ENCODE measurements at places on chromosomes 12 and 14.

- DNase-seq: no peak
Observed at GRCh38 chr14:52422650-52423356, 108.7 kb downstream of the PTGER2 start.

DNA sequence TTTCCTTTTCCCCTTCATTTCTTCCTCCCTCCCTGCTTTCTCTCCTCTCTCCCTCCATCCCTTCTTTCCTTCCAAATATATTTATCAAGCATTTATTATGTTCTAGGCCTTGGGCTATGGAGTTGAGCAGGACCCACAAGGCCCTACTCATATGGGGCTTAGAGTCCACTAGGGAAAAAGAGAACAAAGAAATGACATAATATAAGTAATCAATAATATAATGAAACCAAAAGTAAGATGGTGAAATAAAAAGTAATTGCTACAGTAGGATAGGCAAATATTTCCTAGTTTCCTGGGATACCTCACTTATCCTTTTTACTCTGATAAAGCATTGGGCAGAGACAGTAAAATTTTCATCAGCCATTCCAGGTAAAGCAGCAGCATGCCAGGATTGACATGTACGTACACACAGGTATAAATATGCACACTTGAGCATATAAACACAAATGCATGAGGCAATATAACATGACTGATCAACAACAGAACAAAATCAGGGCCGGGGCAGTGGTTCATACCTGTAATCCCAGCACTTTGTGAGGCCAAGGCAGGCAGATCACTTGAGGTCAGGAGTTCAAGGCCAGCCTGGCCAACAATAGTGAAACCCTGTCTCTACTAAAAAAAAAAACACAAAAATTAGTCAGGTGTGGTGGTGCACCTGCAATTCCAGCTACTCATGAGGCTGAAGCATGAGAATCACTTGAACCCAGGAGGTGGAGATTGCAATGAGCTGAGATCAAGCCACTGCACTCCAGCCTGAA is 35.5 kb upstream of the CSRP2 start:
- no peak for DNase-seq

DNA sequence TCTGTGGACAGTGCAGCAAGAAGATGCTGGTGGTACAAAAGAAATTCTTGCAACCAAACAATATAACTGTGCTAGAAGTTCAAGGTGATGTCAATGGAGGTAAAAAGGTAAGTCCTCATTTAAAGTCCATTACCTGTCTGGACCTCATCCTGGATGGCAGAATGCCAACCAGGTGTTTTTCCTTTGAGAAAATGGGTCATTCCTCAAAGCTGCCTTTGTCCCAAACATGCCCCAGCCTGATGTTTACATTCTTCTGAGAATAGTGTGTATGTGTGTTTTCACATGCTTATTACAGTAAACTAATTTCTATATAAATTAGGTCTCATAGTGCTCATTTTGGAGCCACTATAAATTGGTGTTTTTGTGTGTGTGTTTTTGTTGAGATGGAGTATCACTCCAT is 24.9 kb downstream of the ACTR6 start:
- DNase-seq: no peak

DNA sequence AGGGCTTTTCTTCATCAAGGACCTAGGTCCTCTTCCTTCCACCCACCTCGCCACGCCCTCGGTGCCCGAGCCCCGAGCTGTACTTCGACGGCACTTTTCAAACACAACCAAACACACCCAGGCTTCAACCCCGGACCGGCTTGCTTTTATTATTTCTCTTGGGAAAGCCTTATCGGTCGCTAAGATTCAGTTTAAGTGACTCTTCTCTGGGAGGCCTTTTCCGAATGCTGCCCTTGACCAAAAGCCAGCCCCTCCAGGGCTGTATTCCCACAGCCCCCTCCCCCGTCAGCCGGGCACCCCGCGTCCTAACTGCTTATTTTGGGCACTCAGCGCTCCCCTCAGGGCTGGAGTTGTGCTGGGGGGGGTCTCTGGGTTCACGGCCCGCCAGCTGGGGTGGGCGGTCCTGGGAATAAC is 644 bp upstream of the PPP4R4 start:
- DNase-seq: no peak

GRCh38 chr12:114649585-114649984 is 34.4 kb downstream of the TBX3 start:
- DNase-seq: no peak

DNA sequence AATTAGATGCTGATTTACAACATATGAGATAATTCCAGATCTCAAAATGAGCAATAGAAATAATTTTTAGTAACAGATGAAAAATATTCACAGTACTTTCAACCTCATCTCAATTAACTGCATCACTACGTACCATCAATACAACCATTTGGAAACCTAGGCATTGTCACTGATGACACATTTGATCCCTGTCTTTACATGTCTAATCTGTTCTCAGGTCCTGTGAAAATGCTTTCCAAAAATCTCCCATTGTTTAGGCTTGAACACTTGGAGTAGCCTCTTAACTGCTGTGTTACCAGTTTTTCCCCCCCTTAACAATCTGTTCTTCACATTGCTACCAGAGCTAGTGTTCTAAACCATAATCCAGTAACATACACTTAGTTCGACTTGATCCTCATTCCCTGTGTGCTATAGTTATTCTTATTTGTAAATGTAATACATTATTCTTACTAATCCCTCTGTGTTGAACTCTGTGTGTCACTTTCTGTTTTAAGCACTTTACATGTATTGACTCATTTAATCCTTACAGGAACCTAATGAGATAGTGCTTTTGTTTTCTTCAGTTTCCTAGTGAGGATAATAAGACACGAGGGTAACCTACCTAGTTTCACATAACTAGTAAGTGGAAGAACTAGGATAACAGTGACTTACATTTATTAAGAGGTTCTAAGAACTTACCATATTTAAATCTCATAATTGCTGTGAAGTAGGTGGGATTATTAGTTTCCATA is 41.7 kb downstream of the LARP4 start:
- no peak for DNase-seq
